NB4 (cell line): ENCODE measurements at places on chromosomes 12 and 14.
A peak's percentile ranks its signal among the peaks of the same experiment; 100 is the strongest.

GRCh38 chr14:64569138-64569631 is 19.4 kb downstream of the PPP1R36 start:
- DNase-seq = no peak

DNA sequence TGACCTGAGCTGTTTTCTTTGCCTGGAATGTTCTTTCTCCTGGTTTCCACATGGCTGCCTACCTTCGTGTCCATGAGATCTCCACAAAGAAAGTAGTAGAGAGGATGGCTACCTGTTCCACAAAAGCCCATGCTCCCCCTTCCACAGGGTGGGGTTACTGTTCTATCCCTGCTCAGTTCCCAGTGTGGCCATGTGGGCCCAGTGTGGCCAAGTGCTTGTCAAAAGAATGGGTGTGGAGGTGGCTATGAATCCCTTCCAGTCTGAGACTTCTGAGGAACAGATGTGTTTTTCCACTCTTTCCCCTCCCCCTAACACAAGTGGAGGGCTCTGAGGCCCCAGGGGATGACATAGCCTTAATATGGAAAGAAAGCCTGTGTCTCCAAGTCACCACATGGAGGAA is 26.2 kb upstream of the HSP90B1 start:
- DNase-seq = no peak

DNA sequence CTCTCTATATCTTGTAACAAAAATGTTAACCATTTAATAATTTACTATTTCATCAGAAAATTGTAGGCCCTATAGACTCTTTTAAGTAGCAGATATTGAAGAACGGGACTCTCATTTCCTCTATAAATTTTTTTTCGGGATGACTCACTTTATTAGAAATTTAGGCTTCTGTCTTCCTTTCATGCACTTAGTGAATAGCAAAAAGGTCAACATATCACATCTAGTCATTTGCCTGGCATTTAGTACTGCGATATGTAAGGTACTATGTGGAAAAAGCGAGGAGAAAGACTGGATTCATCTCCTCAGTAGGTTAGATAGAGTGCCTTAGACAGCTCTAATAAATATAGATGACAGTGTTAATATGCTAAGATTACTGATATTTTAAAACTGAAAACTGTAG is 166.3 kb upstream of the PTPRQ start:
- DNase-seq = no peak

GRCh38 chr14:72451054-72451972 is 442.6 kb downstream of the DPF3 start:
- no peak for DNase-seq

GRCh38 chr12:75183967-75184366 is 25.7 kb downstream of the KCNC2 start:
- DNase-seq = no peak

DNA sequence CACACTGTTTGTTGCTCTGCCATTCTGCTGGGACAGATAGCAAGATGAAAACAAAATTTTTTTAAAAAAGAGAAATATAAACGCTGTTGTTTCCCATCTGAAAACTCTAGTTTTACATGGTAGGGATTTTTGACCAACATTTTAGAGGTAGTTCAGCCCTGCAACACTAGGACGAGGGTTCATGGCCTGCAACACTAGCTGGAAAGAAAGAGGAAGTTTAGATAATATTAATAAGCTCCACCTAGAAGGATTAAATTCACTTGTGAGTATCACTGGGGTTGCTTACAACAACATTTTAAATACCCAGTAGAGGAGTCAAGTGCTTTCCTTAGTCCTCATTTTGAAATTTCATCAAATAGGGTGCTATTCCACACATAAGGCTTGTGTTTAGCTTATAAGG is 68.2 kb downstream of the SRGAP1 start:
- peak; percentile 38 for DNase-seq

DNA sequence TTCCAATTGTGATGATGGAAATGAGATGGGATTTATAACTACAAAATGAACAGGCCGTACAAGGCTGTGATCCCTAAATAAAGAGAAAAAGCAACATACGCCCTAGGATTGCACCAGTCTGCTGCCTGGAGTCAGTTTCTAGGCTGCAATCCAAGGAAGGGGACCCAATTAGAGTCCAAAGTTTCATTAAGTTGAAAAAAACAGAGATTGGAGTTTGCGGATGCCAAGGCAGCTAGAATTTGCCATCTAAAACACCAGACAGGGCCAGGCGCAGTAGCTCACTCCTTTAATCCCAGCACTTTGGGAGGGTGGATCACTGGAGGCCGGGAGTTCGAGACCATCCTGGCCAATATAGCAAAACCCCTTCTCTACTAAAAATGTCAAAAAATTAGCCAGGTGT is 661.0 kb downstream of the RPS29 start:
- DNase-seq = no peak

DNA sequence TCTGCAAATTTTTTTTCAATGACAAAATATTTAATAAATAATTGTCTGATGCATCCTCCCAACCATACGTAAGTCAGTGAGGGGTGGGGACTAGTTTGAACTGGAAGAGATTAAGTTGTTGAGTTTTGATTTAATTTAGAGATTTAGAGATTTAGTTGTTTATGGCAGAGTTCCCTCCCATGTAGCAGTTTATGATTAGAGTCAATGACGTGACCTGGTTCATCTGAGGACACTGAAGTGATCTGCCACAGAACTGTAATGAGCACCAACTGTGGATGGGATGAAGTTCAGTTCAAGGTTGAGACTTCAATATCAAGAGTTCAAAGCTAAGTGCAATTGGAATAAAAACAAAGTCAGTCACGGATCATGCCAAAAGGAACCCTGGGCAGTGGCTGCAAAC is 609.3 kb downstream of the NOVA1 start:
- DNase-seq = no peak

DNA sequence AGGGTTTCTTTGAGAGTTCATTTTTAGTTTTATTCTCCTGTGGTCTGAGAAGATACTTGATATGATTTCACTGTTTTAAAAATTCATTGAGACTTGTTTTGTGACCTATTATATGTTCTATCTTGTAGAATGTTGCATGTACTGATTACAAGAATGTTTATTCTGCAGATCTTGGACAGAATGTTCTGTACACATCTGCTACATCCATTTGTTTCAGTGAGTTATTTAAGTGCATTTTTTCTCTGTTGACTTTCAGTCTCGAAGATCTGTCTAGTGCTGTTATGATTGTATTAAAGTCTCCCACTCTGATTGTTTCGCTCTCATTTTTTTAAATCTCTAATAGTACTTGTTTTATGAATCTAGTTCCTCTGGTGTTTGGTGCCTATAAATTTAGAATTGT is 1319.8 kb downstream of the TMEM121 start:
- DNase-seq = no peak
